DND-41 (cell line): ENCODE measurements at places on chromosomes 7 and 10.

DNA sequence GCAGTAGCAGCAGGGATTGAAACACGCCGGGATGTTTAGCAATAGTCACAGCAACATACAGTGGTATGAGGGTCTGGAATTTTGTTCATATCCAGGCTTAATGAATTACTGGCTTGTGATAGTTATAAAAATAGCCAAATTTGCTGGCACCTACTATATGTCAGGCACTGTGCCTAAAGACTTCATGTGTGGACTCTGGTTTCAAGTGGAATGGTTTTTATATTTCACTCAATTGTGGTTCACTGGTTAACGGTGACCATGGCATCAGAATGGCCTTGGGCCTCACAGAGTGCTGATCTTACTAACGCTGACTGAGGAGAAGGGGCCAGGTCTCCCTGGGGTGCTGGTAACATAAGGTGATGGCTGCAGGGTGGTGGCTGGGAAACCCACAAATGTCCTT lies 55.7 kb downstream of the CELF2 start:
- DNase-seq: no peak

GRCh38 chr7:5068521-5068920 lies 22.9 kb downstream of the RBAK start:
- no peak for DNase-seq

DNA sequence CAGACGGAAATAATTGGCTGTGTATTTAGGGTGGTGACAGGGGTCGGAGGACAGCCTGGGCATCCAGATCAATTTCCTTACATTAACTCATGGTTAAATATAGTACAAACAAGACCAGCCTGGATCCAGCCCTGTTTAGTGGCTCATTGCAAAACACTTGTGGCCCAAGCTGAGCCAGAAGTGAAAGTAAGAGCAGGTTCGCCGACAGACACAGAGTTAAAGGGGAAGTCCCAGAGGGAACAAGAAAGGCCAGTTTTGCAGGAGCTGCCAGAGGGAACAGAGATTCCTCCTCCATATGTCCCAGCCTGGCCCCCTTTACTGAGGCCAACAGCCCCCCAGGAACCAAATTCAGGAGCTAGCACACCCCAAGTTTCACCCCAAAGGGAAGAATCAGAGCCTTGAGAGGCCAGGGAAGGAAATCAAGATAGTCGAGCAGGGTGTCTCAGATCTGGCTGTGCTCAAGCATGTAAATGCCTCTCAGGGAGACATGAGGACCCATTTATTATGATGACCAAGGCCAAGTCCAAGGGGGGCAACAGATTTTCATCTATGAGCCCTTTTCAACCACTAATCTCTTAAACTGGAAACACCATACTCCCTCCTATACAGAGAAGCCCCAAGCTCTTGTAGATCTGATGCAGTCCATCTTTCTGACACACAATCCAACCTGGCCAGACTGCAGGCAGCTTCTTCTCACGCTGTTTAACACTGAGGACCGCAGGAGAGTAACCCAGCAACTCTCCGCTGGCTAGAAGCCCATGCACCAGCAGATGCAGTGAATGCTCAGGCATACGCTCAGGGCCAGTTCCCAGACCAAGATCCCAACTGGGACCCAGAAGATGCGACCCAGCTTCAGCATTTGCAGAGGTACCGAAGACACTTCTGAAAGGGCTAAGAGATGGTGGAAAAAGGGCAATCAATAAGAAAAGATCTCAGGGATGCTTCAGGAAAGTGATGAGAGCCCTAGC lies 15.9 kb upstream of the ADCK2 start:
- DNase-seq: peak; percentile 67

- no peak for DNase-seq
These were observed 7.0 kb upstream of the CAMK2G start for GRCh38 chr10:73881221-73881919.

- peak; percentile 23 for DNase-seq
These were observed 112.5 kb downstream of the MAD1L1 start for GRCh38 chr7:2120251-2120660.

GRCh38 chr10:70758757-70759514 lies 26.2 kb downstream of the TBATA start:
- DNase-seq: peak; percentile 81

GRCh38 chr10:127836966-127837365 lies 55.8 kb downstream of the CLRN3 start:
- DNase-seq: no peak

- no peak for DNase-seq
These were observed 928.3 kb downstream of the CNTNAP2 start for GRCh38 chr7:147044941-147045340.

DNA sequence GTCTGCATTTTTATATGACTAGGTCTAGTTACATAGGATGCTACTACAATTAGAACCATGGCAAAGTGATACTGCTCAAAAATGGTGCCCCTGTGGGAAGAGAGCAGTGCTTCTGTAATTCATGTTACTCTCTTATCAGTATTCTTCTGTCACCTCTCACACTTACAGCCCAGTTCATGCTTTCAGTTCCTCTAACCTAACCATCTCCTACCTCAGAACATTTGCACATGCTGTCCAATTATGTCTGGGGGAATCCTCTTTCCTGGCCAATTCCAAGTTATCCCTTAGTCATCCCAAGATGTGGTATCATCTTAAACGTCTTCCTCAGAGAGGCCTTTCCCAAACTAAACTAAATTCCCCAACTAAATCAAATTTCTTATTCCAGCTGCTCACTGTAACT lies 190.2 kb downstream of the RELN start:
- DNase-seq: no peak

- DNase-seq: no peak
These were observed 43.9 kb downstream of the SH3PXD2A start for GRCh38 chr10:103811463-103811862.

DNA sequence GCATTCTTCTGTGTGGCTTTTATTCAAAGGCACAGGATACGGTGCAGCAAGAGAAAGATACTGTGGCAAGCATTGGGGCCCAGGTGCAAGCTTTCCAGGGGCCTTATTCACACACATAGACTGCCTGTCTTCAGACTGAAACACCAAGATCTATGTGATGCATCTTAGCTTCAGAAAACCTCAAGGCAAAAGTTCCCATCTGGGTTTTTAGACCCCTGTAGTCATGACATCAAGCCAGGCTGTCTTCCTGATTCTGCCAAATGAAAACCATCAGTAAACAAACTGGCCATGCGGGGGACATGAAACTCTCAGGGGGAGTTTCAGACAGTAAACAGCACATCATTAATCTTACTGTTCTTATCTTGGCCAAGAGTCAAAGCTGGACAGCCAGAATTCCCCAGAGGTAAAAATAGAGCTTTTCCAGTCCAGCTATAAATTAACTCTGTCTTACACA lies 9.8 kb downstream of the AGBL3 start:
- DNase-seq: no peak

DNA sequence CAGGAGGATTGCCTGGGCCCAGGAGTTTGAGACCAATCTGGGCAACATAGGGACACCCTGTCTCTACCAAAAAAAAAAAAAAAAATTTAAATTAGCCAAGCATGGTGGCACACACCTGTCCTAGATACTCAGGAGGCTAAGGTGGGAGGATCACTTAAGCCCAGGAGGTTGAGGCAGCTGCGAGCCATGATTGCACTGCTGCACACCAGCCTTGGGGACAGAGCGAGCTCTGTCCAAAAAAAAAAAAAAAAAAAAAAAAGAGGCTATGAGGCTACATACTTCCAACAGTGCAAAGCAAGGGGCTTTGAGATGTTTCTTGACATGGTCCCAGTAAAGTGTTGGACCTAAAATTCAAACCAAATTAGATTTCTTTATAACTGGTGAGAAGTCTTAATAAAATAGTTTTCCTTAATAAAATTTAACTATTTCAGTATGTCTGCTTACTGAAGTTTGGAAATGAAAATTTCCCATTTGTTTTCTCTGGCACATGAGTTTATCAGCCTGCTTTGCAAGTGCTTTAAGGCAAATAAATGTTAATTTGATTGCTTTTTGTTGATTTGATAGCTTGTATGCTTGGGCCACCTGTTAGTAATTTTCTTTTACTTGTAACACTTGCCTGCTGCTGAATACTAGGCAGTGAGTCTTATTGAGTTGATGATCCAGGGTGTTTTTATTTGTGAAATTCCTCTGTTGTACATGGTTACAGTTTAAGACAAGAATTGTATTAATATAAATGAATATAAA lies 16.1 kb downstream of the CALU start:
- no peak for DNase-seq

DNA sequence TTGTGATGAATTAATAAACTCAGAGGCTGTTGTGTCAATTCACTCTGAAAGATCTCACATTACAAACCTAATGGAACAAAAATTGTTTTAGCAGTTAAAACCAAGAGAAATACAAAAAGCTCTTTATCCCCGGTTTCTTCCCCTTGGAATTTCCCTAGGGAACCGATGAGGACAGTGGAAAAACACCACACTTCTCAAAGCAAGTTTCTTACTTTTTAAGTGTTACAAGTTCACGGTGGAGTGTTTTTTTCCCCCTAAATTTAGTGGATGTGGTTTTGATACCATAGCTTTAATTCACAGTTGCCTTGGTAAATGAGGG lies 10.3 kb downstream of the BAMBI start:
- no peak for DNase-seq

GRCh38 chr10:109835257-109835656 lies 88.1 kb downstream of the XPNPEP1 start:
- DNase-seq: no peak

DNA sequence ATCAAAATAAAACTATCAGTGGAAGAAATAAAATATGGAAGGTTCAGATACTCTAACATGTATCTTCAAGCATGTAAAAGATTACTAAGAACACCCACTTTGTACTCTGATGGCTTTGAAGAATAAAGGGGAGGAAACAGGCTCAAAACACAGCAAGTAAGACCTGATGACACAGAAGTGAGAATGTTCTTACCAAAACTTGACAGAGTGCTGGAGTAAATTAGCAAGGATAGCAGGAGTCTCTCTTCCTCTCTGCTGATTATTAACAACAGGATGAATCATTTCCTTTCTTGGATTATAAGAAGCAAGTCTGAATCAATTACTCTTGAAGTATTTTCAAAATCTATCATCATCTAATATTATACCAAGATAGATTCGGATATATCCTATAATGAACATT lies 47.5 kb downstream of the GLI3 start:
- DNase-seq: no peak

GRCh38 chr7:12257582-12257981 lies 46.5 kb downstream of the TMEM106B start:
- peak; percentile 56 for DNase-seq

DNA sequence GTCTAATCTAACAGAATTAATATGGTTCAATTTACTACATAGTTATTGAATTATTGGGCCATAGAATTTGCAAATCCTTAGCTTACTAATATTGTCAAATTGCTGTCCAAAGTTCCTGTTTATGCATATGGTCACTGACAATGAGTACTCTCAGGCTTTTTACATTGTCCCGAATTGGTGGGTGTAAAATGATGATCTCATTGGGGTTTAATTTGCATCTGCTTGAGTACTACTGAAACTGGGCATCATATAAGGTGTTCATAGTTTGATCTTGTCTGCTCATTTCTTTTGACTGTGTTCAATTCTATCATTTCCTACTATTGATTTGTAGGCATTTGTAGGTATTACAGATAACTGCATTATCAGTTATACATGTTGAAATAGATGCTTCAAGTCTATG lies 12.7 kb downstream of the ABCA13 start:
- no peak for DNase-seq

GRCh38 chr10:102519246-102519825 lies 15.6 kb downstream of the SUFU start:
- DNase-seq: no peak

GRCh38 chr10:102602272-102603045 lies 41.8 kb upstream of the TRIM8 start:
- no peak for DNase-seq

DNA sequence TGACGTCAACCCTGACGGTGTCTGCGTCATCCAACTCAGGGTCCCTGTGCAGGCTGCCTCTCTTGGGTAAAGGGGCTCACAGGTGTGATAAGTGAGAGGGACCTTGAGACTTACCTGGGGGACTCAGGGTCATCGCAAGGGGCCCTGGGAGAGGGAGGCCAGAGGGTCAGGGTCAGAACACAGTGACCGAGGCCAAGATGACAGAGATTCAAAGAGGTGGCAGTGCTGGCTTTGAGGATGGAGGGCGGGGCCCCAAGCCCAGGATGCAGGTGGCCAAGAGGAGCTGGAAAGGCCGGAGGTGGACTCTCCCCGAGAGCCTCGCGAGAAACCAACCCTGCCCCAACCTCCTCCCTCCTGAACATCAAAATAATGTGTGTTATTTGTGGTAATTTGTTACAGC lies 165.2 kb upstream of the PPP2R2D start:
- no peak for DNase-seq

- no peak for DNase-seq
These were observed 106.5 kb downstream of the WDR37 start for GRCh38 chr10:1162481-1163203.

DNA sequence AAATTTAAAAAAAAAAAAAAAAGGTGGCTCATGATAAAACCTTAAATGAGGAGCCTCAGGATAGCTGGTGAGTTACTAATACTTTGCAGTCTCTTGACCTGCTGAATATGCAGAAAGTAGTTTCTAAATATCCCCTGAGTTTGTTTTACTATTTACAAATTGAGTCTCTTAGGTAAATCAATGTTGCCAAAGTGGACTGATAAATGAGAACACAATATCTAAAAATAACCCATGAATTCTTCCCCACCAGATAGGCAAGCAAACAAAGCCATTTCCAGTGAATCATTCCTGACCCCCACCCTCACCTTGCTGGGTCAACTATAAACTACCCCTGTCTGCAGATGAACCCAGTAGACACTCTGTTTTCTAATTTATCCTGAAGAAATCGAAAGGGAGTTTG lies 78.9 kb downstream of the GFRA1 start:
- no peak for DNase-seq

GRCh38 chr10:124725171-124725631 lies 19.0 kb downstream of the FAM53B start:
- DNase-seq: no peak

GRCh38 chr7:37031571-37032257 lies 307.4 kb upstream of the AOAH start:
- no peak for DNase-seq

DNA sequence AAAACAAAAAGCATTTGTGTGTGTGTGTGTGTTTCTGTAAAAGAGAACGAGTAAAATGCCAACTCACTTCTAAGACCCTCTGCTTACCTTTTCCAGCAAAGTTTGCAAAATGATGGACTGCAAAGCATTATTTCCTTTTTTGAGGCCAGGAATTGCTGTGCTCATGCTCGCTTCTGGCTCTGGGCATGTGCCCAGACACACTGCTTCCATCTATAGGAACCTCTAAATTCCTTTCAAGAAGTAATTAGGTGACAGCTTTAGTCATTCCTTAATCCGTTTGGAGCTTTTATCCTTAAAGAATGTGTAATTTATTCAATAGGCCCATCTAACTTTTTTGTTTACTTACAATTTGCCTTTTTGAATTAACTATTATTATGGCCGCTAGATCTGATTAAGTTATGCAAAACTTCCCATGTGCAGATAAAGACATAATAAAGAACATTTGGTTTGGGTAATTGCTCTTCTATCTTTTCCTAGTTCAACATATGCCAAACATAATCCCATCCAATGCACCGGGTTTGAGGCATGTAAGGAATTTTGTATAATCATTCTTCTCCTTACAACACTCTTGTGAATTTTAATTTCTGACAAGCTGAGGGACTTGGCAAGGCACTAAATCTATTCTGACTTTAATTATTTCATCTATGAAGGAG lies 34.7 kb downstream of the A1CF start:
- no peak for DNase-seq
